AG04449 (cell line): ENCODE measurements at places on chromosomes 12 and 14.

DNA sequence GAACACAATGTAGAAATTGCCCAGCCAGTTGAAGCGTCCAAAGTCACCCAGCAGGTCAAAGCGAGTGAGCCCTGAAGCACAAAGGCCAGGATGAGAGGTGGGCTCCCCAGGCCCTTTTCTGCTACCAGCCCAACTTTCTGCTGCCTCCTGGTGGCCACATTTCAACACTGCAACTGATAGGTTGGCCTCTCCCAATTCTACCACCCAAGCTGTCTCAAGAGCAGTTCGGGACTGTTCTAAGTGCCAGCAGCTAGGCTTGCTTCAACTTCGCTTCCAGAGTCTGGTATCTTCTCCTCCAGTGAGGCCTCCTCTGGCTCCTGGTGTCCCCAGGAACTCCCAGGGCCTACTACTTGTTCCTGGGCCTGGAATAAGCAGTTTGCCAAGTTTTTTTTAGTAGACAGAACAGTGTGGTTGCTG is 3.4 kb upstream of the DHH start:
- no peak for DNase-seq

DNA sequence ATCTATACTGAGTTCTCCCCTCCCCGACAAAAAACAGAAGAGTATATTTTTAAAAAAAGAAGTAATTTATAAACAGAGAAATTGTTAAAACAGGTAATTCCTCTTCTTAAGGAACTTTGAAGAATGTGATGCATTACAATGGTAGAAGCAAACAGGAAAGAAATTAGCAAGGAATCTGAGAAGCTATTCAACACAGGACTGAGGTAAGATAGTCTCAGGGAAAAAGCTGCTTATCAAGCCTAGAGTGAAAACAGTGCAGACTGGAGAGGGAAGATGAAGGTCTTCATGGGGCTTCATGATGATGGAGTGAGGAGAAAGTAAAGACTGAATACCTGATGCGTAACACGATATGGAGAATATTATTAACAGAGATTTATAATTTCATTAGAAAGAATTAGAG is 880.0 kb downstream of the SLC16A7 start:
- DNase-seq, result no peak

- DNase-seq, result no peak
Observed at GRCh38 chr14:98182393-98183055, 1089.5 kb downstream of the BCL11B start.

GRCh38 chr12:122421187-122421820 is 1.2 kb downstream of the CLIP1 start:
- no peak for DNase-seq

DNA sequence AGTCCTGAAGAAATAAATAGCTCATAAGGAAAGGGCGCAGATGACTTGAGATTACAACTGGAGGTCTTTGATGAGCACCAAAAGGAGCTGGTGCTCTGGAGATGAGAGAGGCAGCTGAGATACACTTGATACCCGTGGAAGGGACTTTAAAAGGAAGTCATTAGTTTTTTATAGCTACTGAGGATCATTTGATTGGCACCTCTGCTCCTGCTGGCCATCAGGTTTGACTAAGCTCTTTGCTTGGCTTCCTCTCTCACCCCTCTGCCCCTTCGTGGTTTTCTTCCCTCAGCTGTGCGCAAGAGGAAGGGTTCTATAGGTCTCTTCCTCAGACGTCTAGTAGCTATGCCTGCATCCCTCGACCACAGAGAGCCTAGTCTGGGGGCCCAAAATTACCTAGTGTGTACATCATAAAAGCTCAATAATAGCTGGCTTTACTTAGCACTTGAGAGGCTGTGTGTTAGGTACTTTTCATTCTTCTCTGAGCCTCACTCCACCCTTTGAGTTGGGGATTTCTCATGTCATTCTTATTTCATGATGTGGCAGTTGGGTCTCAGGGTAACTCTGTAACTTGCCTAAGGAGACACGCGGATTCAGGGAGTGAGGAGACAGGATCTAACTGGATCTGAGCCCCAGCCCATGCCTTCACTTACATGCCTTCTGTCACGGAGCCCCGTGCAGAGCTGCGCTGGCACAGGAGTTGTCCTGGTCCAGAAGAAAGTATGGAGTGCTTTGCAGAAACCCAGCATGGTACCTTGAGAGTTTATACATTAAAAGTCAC is 68.4 kb upstream of the ASPG start:
- DNase-seq, result no peak

DNA sequence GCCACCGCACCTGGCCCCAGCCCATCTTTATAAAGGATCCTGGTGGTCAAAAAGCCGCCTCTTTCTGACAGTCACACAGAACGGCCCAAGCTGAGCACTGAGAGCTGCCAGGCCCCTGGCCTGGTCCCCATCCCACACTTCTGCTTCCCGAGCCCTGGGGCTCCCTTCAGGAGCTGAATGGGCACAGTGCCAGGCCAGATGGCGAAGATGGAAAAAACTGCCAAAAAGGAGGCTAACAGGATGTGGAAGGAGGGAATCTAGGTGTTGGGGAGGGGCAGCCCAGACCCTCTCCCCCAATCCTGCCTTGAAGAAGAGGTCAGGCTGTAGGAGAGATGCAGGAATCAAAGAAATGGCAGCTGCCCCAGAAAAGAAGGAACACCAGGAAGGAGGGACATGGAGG is 5.0 kb downstream of the LPAR5 start:
- no peak for DNase-seq

DNA sequence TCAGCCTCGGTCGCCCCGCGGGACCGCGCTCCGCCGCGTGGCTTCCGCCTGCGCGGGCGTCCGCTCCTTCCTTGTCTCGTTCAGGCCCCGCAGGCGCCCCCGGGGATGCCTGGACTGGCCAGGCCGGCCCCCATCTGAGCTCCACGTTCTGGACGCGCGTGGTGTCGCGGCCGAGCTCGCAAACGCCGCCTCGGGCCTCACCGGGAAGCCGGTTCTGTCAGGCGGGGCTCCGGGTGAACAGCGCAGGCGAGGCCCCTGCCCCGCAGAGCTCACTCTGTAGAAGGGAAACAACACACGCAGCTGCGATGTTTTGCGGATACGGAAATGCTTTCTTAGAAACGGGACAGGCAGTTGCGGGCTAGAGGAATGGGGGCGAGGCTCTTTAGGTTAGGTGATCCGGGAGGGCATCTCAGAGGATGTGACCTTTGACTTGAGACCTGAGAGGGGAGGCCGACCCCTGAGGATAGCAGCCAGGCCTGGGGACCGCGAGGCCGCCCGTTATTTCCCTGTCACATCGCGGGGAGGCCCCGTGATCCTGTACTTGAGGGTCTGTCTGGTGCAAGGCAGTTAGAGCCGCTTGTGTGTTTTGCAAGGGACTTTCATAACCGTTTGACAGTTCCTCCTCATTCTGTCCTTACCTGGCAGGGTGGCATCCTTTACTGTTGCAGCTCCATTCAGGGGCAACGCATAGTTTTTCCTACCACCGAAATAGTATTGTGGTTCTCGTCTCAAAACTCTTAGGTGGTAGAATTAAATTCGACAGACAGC is 584 bp downstream of the VRK1 start:
- no peak for DNase-seq

DNA sequence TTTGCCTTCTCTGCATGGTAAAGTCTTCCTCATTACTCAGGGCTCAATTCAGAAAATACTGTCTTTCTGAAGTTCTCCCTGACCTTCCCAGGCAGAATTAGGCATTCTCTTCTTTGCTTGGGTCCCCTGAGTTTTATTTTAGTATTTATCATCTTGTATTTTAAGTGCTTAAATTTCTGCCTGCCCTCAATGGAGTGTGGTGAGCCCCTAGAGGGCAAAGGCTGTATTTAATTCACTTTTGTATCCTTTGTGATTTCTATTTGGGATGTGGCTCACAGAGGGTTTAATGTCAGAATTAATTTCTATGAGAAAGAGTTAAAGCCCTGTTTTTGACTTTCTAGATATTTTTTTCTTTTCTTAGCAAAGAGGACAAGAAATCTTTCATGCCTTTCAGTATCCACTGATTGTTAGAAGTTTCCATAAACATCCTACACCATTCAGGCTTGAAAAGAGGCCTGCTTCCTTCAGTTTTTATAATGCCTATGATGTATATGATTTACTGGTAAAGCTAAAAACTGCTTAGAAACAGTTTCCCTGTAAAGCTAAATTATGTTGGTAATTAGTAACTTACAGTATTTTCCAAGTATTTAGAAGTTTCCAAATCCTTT is 55.6 kb upstream of the PTPRB start:
- no peak for DNase-seq
